ENCODE measurements at places on chromosomes 7 and 10.

GRCh38 chr10:84158550-84158949 is 15.1 kb upstream of the GPR15LG start:
- no peak for DNase-seq

- DNase-seq, result no peak
Measured at GRCh38 chr7:51226063-51226755, 90.4 kb downstream of the COBL start.

- DNase-seq, result no peak
Measured at GRCh38 chr7:45890902-45891461, 2.7 kb downstream of the IGFBP1 start.

GRCh38 chr7:30136117-30136731 is 1.4 kb downstream of the MTURN start:
- DNase-seq, result no peak

- no peak for DNase-seq
Measured at GRCh38 chr7:113085781-113086390, 741 bp downstream of the GPR85 start.

- DNase-seq, result no peak
Measured at GRCh38 chr10:15419279-15419874, 48.3 kb upstream of the FAM171A1 start.

GRCh38 chr7:113289140-113289740 is 170.9 kb upstream of the SMIM30 start:
- DNase-seq, result no peak

GRCh38 chr10:86712317-86712707 is 44.0 kb downstream of the LDB3 start:
- DNase-seq, result peak; percentile 42

DNA sequence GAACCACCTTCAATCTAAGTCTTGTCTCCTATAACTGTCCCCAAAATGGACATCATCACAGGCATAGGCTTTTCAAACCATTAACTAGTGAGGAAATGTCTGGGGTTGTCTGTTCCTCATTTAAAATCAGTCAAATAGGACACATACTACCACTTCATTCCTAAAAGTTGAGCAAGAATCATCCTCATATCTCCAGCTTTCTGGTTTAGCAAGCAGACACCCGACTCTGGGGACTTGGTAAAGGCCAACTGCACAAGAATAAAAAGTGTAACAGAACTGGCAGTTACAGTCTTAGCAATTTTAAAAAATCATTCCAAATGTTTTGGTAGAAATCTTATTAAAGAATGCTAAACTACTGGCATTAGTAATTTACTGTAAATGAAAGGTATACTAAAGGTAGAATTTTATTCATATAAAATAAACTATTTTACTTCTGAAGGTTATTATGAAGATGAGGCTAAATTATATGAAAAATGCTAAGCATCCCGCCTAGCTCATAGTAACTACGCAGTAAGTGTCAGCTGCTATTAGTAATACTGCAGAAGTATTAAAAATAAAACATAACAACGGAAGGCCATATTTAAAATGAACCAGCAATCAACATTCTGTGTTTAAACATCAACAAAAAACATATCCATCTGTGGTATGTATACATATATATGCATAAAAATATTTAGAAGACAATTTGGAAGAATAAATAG is 60.8 kb downstream of the ZNF438 start:
- DNase-seq, result no peak

DNA sequence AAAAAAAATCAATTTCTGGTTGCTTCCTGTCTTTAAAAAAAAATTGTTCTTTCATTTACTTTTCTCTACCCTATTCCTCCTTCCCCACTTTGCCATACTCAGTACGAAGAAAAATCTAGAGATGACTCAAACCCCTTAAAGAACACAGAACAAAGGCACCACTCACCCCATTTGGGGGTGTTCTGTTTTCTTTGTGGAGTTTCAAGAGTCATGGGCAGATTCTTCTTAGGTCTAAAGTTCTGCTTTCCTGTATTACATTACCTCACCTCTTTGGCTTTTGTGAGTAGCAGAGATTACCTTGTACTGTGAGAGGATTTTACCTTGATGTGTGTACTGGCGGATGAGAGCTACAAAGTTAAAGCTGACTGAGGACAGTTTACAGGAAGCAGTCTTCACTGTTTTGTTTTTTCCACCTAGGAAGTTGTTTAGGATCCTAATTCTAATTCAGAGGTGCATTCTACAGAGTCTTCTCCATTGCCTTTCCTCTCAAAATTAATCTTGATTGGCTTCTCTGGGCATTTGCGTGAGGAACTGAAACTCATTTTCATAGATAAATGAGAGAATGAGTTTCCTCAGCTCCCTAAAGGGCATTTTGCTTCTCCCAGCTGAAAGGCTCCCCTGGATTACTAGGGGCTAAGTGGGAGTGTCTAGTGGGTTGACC is 20.7 kb downstream of the AVL9 start:
- no peak for DNase-seq

DNA sequence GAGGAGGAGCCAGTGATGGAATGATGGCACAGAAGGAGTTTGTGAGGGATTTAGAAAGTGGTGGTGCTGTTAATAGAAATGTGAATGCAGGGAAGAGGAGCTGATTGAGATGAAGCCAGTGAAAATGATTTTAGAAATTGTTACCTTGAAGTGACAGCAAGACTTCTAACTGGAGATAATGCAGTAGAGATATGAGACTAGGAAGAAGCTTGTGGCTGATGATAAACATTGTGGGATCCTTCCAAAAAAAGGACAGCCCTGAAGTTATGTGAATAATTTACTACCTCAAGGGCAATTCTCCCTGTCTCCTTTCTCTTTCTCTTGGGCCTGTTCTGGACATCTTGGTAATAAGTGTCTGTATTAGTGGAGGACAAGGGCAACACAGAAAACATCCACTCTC is 138.6 kb downstream of the LSMEM1 start:
- no peak for DNase-seq

DNA sequence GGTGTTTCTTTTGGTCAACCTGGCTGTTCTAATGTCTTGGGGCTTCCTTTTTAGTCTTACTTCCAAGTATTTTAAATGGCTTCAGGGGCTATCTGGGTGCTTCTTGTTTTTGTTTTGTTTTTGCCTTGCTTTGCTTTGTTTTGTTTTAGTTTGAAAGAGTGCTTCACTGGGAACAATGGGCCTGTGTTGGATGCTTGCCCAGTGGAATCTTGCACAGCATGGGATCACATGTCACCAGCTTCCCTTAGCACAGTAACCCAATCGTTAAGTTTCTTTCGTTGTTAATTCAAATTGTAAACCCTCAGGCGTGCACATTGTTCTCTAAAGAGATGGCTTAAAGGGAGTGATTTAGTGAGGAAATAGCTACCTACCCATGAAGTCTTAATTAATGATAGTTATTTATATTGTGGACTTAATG is 8.9 kb downstream of the COL17A1 start:
- no peak for DNase-seq

- no peak for DNase-seq
Measured at GRCh38 chr10:11499425-11500071, 111.9 kb downstream of the USP6NL start.

DNA sequence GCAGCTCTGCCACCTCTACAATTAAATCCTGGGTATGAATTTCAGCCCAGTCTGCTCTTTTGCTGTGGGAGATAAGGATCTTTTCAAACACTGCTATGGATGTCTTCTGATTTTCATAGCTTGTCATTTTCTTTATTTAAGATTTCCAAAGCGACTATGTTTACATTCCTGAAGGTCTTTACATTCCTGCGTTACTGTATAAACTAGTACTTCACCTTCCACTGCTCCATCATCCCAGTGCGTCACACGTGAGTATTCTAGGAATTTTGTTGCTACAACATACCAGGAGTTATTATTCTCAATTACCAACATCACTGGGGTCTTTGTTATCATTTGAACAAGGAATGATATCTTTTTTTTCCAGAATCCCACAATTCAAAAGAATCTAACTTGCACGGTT is 944.7 kb downstream of the SORCS3 start:
- DNase-seq, result no peak
